Esophagus squamous epithelium (tissue), 5 donors: ENCODE measurements at places on chromosomes 11 and 22. TPM values are rescaled to one million over a fixed set of nuclear protein-coding genes. Genes with fewer than 3 reads are reported as not detected.

GRCh38 chr11:114236829-114237228 lies 59.4 kb upstream of the NNMT start:
- no peaks in the 10 kb centered on the region for H3K27me3 ChIP-seq
- H3K4me3 ChIP-seq: no peak overlapping the region
- H3K4me1 ChIP-seq: peaks cover 27% of the 10 kb centered on the region
- DNase-seq: no peak
- no peak overlapping the region for H3K27ac ChIP-seq

- DNase-seq: no peak
- H3K27ac ChIP-seq: peak overlapping the region; percentile 71
- H3K36me3 ChIP-seq: peaks cover 5% of the 10 kb centered on the region
- no peaks in the 10 kb centered on the region for H3K27me3 ChIP-seq
These were observed 68.3 kb downstream of the PACSIN2 start for GRCh38 chr22:42946546-42947198.

GRCh38 chr11:116185551-116185950 lies 587.2 kb downstream of the BUD13 start:
- H3K27ac ChIP-seq: no peak overlapping the region
- no peak overlapping the region for H3K4me3 ChIP-seq
- no peaks in the 10 kb centered on the region for H3K27me3 ChIP-seq
- H3K4me1 ChIP-seq: peaks cover 4% of the 10 kb centered on the region

DNA sequence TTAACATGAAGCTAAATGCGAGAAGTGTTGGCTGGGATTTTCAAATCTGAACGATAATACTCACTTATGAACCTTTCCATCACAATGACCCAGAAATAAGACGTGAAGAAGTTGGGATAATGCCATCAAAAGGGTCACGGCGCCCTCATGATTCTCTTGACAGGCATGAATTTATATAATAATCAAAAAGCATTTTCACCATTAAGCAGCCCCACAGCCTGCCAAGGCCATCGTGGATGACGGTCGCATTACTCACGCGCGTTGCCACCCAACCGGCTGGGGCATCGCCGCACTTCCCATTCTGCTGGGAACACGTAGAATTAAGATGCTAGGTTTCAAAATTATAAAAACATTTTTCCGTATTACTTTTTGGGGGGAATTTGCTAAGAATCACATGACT lies 18.9 kb upstream of the GAL start:
- H3K4me1 ChIP-seq: no peaks in the 10 kb centered on the region
- no peak for DNase-seq
- no peak overlapping the region for H3K4me3 ChIP-seq
- no peaks in the 10 kb centered on the region for H3K27me3 ChIP-seq

- no peaks in the 10 kb centered on the region for H3K27me3 ChIP-seq
- no peaks in the 10 kb centered on the region for H3K36me3 ChIP-seq
- H3K4me1 ChIP-seq: peaks cover 10% of the 10 kb centered on the region
- no peak overlapping the region for H3K27ac ChIP-seq
These were observed 490.9 kb downstream of the SOX6 start for GRCh38 chr11:15865212-15865987.

DNA sequence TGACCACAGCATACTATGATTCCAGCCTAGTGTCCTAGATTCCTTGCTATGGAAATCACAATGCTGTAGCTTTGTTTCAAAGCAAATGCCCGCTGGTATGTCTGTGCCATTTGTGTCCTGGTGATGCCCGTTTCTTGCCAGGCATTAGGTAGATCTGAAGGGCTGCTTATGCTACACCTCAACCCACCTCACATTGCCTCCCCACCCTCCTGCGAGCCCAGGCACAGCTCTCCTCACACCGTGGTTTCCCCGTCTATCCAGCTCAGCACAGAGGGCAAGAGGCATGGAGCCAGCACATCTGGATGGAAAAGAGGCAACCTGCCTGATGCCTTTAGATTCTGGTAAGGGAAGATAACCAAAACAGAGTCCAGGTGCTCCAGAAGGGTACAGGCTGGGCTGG lies 307.4 kb upstream of the B3GAT1 start:
- no peaks in the 10 kb centered on the region for H3K27me3 ChIP-seq
- no peak for DNase-seq
- H3K27ac ChIP-seq: no peak overlapping the region
- H3K4me1 ChIP-seq: no peaks in the 10 kb centered on the region

GRCh38 chr11:45930951-45931570 lies 8.6 kb downstream of the LARGE2 start:
- H3K4me3 ChIP-seq: no peak overlapping the region
- peak overlapping the region; percentile 80 for H3K27ac ChIP-seq
- H3K36me3 ChIP-seq: peaks cover 18% of the 10 kb centered on the region
- no peaks in the 10 kb centered on the region for H3K27me3 ChIP-seq
- no peak for DNase-seq
- H3K4me1 ChIP-seq: peaks cover 36% of the 10 kb centered on the region

DNA sequence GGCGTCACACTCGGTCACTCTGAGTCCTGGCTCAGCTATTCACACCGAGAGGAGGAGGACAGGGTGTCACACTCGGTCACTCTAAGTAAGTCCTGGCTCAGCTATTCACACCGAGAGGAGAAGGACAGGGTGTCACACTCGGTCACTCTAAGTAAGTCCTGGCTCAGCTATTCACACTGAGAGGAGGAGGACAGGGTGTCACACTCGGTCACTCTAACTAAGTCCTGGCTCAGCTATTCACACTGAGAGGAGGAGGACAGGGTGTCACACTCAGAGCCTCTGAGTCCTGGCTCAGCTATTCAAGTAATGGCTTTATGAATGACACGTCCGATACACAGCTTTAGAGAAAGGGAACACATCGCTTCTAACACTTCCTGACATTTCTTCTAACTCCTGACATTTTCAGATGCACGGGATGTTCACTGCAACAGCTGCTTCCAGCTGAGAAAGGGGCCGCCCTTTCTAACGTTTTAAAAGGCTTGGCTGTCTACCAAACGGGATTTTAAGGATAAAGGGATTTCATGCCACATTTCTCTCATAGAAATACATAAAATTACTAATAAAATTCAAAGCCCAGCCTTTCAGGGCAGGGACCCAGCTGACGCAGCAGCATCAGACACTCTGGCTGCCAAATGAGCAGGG lies 28.1 kb downstream of the DRD4 start:
- peaks cover 77% of the 10 kb centered on the region for H3K36me3 ChIP-seq
- no peak for DNase-seq
- H3K27me3 ChIP-seq: no peaks in the 10 kb centered on the region
- peaks cover 11% of the 10 kb centered on the region for H3K4me1 ChIP-seq
- no peak overlapping the region for H3K4me3 ChIP-seq
- peak overlapping the region; percentile 11 for H3K27ac ChIP-seq

- H3K4me3 ChIP-seq: no peak overlapping the region
- H3K27ac ChIP-seq: no peak overlapping the region
- H3K4me1 ChIP-seq: peaks cover 12% of the 10 kb centered on the region
- peaks cover 52% of the 10 kb centered on the region for H3K27me3 ChIP-seq
These were observed 1.2 kb upstream of the NRXN2 start for GRCh38 chr11:64723907-64724862.

DNA sequence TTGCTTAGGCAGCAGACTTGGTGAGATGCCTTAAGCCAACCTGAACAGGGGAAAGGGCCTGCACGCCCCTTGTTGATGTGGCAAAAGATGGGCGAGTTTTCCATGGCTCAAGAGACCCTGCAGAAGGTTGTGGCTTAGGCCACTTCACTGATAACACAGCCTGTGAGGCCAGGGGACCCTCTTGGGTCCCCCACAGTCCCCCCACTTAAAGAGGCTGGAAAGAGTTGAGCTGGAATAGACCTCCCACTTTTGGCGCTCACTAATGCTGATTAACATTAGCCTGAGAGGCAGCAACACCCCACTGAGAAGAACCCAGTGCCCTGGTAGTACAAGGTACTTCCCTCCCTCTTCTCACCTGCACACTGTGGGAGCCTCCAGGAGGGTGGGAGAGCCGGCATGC lies 107.5 kb downstream of the TRIM29 start:
- H3K27me3 ChIP-seq: no peaks in the 10 kb centered on the region
- H3K27ac ChIP-seq: no peak overlapping the region
- H3K4me1 ChIP-seq: no peaks in the 10 kb centered on the region
- no peaks in the 10 kb centered on the region for H3K36me3 ChIP-seq

GRCh38 chr11:72191961-72192381 lies at the start of gene FOLR1:
Gene FOLR1 (plus strand): TSS chr11:72192140. CDS start chr11:72192174, 34 bp downstream.
- H3K4me1 ChIP-seq: no peaks in the 10 kb centered on the region
- no peaks in the 10 kb centered on the region for H3K36me3 ChIP-seq
- H3K4me3 ChIP-seq: no peak within 1 kb of the TSS
- no peak within 1 kb of the TSS for H3K27ac ChIP-seq

GRCh38 chr11:12263141-12263693 lies 114.2 kb upstream of the PARVA start:
- no peak overlapping the region for H3K27ac ChIP-seq
- H3K4me3 ChIP-seq: no peak overlapping the region
- no peaks in the 10 kb centered on the region for H3K27me3 ChIP-seq
- peaks cover 44% of the 10 kb centered on the region for H3K36me3 ChIP-seq
- DNase-seq: no peak

DNA sequence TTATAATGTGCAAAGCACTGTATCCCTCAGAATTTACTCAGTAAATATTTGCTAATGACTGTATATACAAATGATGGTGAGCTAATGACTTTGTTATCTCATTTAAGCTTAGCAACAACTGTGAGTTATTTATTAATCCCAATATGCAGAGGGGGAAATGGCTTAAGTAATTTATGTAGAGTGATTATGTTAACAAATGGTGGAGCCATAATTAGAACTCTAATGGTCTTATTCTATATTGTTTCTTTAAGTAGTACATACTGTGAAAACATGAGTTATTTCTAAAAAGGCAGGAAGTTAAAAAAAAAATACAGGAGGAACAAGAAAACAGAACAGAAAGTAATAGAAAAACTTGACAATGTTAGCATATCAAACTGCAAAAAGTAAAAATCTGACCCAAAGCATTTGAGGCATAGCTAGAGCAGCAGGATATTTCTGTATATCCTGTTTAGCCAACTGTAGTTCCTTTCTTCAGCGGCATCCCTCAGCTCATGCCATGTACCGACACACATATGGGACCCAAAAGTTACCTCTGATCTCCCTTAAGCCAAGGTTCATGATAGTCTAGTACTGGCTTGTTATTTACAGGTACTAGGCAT lies 94.2 kb downstream of the FCHSD2 start:
- peaks cover 12% of the 10 kb centered on the region for H3K4me1 ChIP-seq
- no peak overlapping the region for H3K4me3 ChIP-seq
- DNase-seq: no peak
- H3K27me3 ChIP-seq: no peaks in the 10 kb centered on the region
- H3K27ac ChIP-seq: no peak overlapping the region
- H3K36me3 ChIP-seq: no peaks in the 10 kb centered on the region

- no peak overlapping the region for H3K27ac ChIP-seq
- H3K27me3 ChIP-seq: no peaks in the 10 kb centered on the region
- no peak overlapping the region for H3K4me3 ChIP-seq
- no peaks in the 10 kb centered on the region for H3K36me3 ChIP-seq
These were observed 46.9 kb downstream of the C11orf71 start for GRCh38 chr11:114353443-114353842.

GRCh38 chr11:45805305-45806071 lies 539 bp downstream of the SLC35C1 start:
- peak; percentile 46 for DNase-seq
- peak overlapping the region; percentile 63 for H3K4me3 ChIP-seq
- peak overlapping the region; percentile 96 for H3K27ac ChIP-seq
- H3K27me3 ChIP-seq: no peaks in the 10 kb centered on the region
- H3K4me1 ChIP-seq: peaks cover 31% of the 10 kb centered on the region

- H3K4me3 ChIP-seq: peak overlapping the region; percentile 41
- H3K27ac ChIP-seq: peak overlapping the region; percentile 98
- H3K4me1 ChIP-seq: peaks cover 94% of the 10 kb centered on the region
- peaks cover 10% of the 10 kb centered on the region for H3K36me3 ChIP-seq
These were observed 59.0 kb downstream of the MYH9 start for GRCh38 chr22:36328635-36329253.

DNA sequence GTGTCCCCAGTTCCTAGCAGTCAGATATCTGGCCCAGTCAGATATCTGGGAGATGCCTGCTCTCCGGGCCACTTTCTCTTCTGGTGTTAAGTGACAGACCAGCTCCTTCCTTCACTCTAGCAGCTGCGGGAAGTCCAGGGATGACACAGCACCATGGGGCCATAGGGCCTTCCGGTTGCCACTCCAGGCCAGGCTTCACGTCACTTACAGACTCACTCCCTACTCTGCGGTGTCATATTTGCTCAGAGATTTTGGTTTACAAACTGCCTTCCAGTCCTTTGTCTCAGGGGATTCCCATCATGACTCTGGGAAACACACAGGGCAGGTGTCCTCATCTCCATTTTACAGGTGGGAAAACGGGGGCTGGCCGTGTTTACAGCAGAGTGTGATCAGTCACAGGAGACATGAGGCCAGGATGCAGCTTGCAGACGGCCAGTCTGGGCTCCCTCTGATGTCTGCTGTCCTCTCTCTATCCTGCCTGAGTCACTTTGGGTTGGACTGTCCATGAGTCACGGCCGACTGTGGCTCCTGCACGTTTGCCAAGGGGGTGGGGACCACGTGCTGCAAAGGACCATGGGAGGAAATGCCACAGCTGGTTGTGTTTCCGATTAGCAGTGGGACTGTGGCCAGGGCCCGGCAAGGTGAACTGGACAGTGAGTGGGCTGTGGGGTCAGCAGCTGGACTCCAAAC lies 8.2 kb upstream of the TBC1D22A start:
- H3K4me3 ChIP-seq: no peak overlapping the region
- H3K27ac ChIP-seq: peak overlapping the region; percentile 93
- no peaks in the 10 kb centered on the region for H3K27me3 ChIP-seq
- no peaks in the 10 kb centered on the region for H3K36me3 ChIP-seq
- peak; percentile 65 for DNase-seq

PGR gene
- under 0.01 TPM for total RNA-seq

UPK3A gene
- total RNA-seq: not detected

PTPN5 gene
- 0.30 TPM for total RNA-seq

SPINDOC gene
- 3.4 TPM for total RNA-seq

SAA1 gene
- total RNA-seq: 207 TPM

KCNQ1OT1 gene
- total RNA-seq: 0.72 TPM

RABL2B gene
- 8.6 TPM for total RNA-seq

PIH1D2 gene
- total RNA-seq: 3.3 TPM

DDI1 gene
- total RNA-seq: not detected
